ENCODE measurements at places on chromosomes 2 and 18.

- DNase-seq, result no peak
These were observed 226.3 kb downstream of the CCDC85A start for GRCh38 chr2:56410140-56410539.

DNA sequence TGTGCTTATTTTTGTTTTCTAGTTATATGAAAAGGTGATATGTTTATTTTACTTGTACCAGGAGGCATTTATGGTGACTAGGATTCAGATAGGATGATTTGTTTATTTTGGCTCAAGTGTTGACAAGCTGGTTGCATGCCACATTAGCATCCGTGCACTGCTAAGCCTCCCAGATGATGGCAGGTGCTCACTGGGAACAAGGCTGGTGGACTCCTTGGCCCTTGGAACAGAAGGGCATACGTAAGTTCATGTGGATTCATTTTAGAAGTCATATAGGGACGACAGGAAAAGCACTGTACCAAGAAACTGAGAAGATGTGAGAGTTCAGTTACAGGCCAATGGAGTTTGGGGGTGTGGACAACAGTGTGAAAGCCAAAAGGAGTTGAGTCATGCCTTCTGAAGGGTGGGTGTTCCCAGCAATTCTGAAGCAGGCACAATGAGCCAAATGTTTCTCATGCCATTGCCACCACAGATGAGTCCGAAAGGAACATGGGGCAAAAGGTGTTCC, 166.2 kb downstream of the PHLPP1 start:
- no peak for DNase-seq

DNA sequence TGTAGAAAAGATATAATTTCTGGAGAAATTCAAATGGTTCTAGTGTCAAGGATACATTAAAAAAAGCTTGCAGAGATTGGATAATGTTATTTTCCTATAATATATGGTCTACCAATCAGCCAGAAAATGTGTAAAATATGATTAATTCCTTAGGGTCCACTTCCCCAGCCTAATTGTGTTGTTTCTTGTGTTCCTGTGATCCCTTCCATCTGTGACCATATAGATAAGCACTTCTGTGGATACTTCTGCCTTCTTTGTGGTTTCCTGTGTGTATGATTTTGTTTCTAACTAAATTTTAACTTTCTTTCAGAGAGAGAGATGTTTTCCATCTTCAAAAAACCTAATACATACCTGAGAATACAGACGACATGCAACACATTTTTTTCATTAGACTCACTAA, 367.1 kb upstream of the PIK3C3 start:
- no peak for DNase-seq

DNA sequence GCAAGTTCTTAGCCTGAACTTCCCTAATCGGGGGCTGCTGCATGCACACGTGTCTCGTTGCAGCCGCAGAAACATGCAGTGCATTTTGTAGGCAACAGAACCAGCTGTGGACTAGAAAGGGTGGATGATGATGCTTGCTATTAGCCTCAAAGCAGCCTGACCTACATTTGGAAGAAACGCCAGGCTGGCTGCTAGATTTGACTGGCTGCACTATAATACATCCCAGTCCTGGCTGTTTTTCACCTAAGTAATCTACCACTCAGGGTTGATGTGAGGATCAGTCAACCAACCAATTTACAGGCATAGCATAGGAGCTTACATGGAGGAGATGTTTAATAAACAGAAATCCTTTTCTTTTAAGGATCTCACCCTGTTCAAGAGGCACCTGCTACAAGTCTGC, 56.4 kb upstream of the SPP2 start:
- DNase-seq, result no peak

GRCh38 chr18:9104244-9104901, 1.9 kb downstream of the NDUFV2 start:
- DNase-seq, result no peak

GRCh38 chr2:83584672-83585071, 874.4 kb downstream of the SUCLG1 start:
- no peak for DNase-seq

All from stimulated activated CD4-positive, alpha-beta T cell treated with anti-CD3 and anti-CD28 coated beads, Interleukin-2, amount 100 ng/mL, for 4 hours (primary cell).